ENCODE measurements at places on chromosomes 13 and 19.

DNA sequence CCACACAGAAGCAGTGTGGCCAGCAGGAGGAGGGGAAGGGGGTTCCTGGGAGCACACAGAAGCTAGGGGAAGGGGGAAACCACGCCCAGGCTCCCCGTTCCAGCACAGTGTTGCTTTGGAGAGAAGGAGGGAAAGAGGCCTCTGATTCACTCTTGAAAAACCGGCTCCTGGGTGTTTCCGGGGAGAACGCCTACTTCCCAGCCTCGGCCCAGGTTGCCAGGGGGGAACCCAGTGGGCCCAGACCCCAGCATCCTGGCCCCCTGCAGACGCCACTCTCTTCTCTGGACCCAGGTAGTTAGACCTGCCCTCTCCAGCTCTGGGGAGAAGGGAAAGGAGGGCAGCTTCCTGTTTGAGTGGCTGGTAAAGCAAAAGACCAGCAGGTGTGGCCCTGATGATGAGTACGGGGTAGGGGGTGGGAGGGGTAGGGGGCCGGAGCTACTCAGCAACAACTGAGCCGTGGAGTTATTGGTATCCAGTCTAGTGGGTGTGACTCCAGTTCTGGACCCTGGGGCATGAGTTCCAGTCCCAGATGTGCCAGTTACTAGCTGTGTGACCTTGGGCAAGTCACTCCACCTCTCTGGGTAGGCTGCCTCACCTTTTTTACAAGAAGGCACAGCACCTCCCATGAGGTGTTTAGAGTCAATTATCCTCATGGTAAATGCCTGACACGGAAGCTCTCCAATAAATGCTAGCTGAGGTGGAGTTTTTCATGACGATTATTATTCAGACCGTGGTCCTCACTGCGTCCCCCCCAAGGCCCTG lies 836 bp downstream of the GIPC1 start:
- no peak for DNase-seq

GRCh38 chr13:41503356-41503755 lies 46.0 kb downstream of the RGCC start:
- no peak for DNase-seq

- DNase-seq: no peak
These were observed 7.4 kb downstream of the SHFL start for GRCh38 chr19:10093295-10094186.

DNA sequence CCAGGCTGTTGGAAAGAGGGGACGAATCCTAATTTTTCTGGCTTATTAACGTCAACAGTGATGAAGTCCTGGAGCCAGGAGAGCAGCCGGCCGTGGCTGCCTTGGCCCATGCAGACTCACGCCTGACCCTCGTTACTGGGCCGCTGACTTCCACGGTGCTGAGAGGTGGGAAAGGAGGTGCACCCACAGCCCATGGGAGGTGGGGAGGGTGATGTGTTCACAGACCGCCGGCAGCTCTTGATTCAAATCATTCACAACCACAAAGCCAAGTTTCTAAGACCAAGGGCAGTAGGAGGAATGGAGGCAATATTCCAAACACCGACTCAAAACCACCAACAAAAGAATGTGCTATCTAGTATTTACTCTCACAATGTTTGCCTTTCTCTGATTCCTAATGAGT lies 24.3 kb downstream of the COL4A2 start:
- DNase-seq: no peak

DNA sequence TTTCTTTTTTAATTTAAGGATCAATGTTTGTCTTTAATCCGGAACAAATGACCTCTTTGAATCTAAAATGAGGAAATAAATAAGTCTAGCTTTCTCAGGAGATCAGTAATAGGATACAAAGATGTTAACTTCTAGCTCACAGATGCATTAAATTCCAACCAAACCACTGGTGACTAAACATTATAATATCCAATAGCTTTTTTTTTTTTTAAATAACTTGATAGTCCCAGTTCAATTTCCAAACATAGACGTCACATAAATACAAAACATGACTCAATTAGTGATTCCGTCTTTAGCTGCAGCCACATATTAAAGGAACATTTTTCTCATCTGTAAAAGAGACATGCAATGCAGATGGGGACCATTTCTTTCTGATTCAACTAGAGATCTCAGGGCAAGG lies 390.5 kb upstream of the PCDH9 start:
- no peak for DNase-seq

All from suppressor macrophage (primary cell).